Endothelial cell of umbilical vein (primary cell): ENCODE measurements at places on chromosomes 1 and 21. TPM values are rescaled to one million over a fixed set of nuclear protein-coding genes. Genes with fewer than 3 reads are reported as not detected.
A peak's percentile ranks its signal among the peaks of the same experiment; 100 is the strongest.

DNA sequence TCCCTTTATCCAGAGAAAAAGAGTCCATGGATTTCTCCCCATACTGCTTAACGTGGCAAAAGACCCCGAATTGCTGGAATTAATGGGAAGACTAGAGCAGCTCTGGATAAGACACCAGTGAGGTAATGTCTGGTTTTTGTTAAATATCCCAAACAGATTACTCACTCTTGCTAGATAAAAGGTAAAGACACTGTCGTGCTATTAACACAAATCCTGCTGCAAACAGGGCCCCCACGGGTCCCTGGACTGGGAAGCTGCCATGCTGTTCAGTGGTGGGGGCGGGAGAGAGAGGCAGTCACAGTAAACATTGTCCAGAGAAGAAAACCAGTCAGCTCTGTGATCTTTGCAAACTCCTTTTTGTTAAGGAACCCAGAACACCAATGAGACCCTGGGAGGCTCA is 15.2 kb upstream of the SRP9 start:
- H3K4me3 ChIP-seq = no peak overlapping the region
- H3K36me3 ChIP-seq = no peaks in the 10 kb centered on the region
- H3K4me1 ChIP-seq = peaks cover 35% of the 10 kb centered on the region
- H3K27ac ChIP-seq = no peak overlapping the region
- DNase-seq = no peak

Gene OR10K1
- total RNA-seq = not detected in 2 replicates

Gene OR14C36
- total RNA-seq = not detected in 2 replicates

DNA sequence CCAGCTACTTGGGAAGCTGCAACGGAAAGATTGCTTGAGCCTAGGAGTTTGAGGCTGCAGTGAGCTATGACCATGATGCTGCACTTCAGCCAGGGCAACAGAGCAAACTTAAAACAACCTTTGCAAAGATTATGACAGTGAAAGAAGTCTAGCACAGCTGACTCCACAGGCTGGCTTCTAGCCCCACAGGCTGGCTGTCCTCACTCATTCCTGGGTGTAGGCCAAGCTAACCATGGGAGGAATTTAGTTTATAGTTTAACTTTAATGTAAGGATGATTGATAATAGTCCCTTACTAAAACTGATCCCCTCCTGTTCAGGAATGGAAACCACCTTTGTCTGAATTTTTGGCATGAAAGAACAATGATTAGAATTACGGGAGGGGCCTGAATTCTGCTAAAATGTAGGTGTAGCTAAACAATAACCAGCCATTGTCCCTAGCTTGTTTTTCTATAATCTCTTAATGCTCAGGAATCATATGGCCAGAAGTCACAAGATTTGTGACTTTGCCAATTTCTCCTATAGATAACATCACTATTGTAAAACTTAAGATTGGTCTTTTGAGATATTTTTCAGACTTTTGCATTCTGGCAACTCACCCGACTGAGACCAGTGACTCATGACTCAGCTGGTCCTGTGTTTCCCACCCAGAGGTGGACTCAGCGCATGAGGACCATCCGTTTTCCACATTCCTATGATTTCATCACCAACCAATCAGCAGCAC is 28.1 kb upstream of the SGIP1 start:
- H3K27me3 ChIP-seq = no peaks in the 10 kb centered on the region
- no peak overlapping the region for H3K4me3 ChIP-seq
- H3K4me1 ChIP-seq = peaks cover 5% of the 10 kb centered on the region
- DNase-seq = peak; percentile 86
- H3K36me3 ChIP-seq = no peaks in the 10 kb centered on the region

GRCh38 chr1:177912991-177913390 is 56.9 kb downstream of the SEC16B start:
- peaks cover 4% of the 10 kb centered on the region for H3K27me3 ChIP-seq
- no peaks in the 10 kb centered on the region for H3K36me3 ChIP-seq
- H3K4me1 ChIP-seq = no peaks in the 10 kb centered on the region
- no peak for DNase-seq
- no peak overlapping the region for H3K4me3 ChIP-seq

Gene B3GALT2
- total RNA-seq = not detected in 2 replicates

Gene RYR2
- total RNA-seq = not detected in 2 replicates

GRCh38 chr1:172627702-172628101 is 31.2 kb upstream of the FASLG start:
- no peak overlapping the region for H3K27ac ChIP-seq
- DNase-seq = no peak
- no peaks in the 10 kb centered on the region for H3K36me3 ChIP-seq
- H3K27me3 ChIP-seq = no peaks in the 10 kb centered on the region
- H3K4me3 ChIP-seq = no peak overlapping the region
- H3K4me1 ChIP-seq = no peaks in the 10 kb centered on the region

GRCh38 chr21:45302082-45303061 is 14.7 kb upstream of the POFUT2 start:
- no peak overlapping the region for H3K4me3 ChIP-seq
- H3K27me3 ChIP-seq = no peaks in the 10 kb centered on the region
- H3K36me3 ChIP-seq = no peaks in the 10 kb centered on the region
- peak overlapping the region; percentile 52 for H3K27ac ChIP-seq
- peak; percentile 84 for DNase-seq

DNA sequence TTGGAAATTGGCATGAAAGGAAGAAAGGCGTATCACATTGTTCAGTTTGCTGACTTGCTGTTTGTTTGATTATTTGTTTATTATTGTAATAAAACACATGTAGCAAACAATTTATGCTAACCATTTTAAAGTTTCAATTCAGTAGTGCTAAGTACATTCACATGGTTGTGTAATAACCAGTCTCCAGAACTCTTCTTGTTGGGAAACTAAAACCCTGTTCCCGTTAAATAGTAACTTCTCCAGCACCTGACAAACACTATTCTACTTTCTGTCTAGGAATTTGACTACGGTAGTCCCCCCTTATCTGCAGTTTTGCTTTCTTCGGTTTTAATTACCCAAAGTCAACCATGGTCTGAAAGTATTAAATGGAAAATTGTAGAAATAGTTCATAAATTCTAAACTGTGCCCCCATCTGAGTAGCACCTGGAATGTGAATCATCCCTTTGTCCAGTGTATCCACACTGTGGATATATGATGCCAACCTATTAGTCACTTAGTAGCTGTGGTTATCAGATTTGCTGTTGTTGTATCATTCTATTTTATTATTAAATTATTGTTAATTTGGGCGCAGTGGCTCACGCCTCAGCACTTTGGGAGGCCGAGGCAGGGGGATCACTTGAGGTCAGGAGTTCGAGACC is 5.5 kb downstream of the MORC3 start:
- DNase-seq = no peak
- H3K36me3 ChIP-seq = no peaks in the 10 kb centered on the region
- no peak overlapping the region for H3K27ac ChIP-seq
- no peak overlapping the region for H3K4me3 ChIP-seq

DNA sequence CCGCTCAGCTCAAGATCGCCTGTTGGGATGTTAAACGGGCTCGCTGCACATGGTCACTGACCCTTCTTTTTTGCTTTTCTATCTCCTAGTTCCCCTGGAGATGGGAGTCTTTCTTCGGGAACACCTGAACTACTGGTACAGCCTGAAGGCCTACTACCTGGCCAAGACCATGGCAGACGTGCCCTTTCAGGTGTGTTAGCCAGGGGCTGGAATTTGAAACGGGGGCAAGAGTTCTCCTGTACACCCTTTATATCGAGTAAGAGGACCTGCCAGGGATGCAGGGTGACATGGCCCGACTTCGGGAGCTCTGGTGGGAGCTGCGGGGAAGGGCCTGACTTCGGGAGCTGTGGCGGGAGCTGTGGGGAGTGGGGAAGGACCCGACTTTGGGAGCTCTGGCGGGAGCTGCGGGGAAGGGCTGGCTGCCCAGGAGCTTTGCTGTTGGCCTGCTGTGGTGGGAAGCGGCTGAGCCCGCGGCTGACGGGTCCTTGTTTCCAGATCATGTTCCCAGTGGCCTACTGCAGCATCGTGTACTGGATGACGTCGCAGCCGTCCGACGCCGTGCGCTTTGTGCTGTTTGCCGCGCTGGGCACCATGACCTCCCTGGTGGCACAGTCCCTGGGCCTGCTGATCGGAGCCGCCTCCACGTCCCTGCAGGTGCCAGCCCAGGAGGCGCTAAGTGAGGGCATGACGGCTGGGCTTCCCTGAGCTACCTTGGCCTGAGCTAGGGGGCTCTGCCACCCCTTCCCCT is 24.0 kb downstream of the TFF3 start:
- DNase-seq = no peak
- no peaks in the 10 kb centered on the region for H3K4me1 ChIP-seq
- no peaks in the 10 kb centered on the region for H3K36me3 ChIP-seq

Gene AMY2B
- 1.2 and 1.8 TPM in 2 replicates for total RNA-seq

Gene CD34
- 115 and 174 TPM in 2 replicates for total RNA-seq

Gene TMEM200B
- 1.5 and 1.6 TPM in 2 replicates for total RNA-seq

DNA sequence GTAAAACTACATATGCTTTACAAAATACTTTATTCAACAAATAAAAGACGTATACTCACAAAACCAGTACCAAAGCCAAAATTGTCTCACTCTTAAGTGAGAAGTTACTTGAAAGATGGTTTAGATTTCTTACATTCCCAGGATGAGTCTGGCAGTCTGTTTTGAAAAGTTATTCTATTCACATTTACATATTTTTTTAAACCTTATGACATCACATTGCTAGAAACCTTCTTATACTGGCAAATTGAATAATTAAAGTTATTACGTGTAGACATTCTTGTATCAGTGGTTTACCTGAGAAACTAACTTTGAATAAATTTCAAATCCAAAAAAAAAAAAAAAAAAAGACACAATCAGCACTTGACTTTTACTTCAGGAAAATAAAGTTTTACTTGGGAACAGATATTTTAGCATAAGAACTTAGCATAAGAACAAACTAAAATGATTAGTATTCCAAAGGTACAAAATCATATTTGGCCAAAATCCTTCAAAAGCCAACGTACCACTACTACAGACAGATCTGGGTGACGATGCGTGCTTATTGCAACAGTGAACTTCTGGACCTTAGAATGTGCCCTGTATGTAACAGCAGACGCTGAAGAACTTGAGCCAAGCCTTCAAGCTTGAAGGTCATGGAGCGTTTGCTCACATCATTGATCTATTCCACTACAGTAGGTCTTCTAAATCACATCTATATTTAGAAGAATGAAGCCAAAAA is 2.5 kb downstream of the CDC42BPA start:
- H3K27ac ChIP-seq = peak overlapping the region; percentile 92
- peaks cover 30% of the 10 kb centered on the region for H3K4me1 ChIP-seq

DNA sequence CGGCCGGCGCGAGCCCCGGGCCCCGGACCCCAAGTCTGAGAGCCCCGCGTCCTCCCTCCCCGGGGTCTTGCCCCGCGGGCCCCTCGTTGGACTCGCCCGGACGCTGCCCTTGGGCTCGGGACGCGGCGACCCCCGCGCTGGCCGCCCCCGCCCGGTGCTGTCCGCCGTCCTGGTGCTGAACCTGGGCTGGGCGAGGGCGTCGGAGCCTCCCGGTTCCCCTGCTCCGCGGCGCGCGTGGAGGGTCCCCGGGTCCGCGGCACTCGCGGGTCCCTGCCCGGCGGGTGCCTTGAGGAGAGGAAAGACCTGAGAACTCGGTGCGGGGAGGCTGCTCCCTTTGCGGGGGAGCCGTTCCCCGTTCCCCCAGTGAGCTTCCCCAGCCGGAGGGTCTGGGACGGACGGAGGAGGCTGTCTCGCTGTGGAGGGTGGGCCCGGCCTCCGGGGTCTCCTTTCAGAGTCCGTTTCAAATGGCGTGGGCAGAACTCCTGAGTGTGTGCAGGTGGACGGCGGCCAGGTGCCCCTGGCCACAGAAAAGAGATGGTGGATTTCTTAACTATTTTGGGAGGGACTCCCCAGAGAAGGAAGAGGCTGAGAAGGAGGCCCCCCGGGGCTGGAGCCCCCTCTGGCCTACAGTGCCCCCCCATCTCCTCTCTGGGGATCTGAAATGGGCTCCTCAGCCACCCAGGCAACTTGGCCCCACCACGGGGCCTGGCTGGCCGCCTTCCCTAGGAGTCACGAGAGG is 595 bp downstream of the GABRD start:
- DNase-seq = no peak
- no peak overlapping the region for H3K27ac ChIP-seq
- no peak overlapping the region for H3K4me3 ChIP-seq
- no peaks in the 10 kb centered on the region for H3K4me1 ChIP-seq
- peaks cover 24% of the 10 kb centered on the region for H3K27me3 ChIP-seq

Gene SAMSN1
- total RNA-seq = 5.3 and 8.0 TPM in 2 replicates

- H3K4me3 ChIP-seq = no peak overlapping the region
- H3K4me1 ChIP-seq = no peaks in the 10 kb centered on the region
- H3K27me3 ChIP-seq = no peaks in the 10 kb centered on the region
- no peaks in the 10 kb centered on the region for H3K36me3 ChIP-seq
- H3K27ac ChIP-seq = no peak overlapping the region
Measured at GRCh38 chr1:115300087-115300876, 37.8 kb downstream of the NGF start.

Gene MRPS6
- 35.5 and 37.2 TPM in 2 replicates for total RNA-seq

DNA sequence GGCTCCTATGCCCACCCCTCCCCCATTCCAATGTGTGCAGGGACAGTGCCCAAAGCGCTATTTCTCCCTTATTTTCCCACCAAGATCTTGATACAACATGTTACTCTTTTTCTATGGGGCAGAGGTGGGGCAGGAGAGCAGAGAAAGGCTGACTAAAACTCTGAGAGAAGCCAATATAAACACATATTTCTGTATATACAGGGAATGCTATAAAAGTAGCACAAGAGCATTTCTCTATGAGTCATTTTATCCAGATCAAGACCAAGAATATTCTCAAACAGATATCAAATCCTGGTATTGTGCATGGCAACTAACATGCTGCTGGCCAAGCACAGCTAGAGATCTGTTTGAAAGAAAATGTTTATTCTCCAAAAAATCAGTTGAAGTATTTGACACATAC is 7.3 kb downstream of the WDR26 start:
- DNase-seq = peak; percentile 90
- peaks cover 7% of the 10 kb centered on the region for H3K36me3 ChIP-seq
- H3K27me3 ChIP-seq = no peaks in the 10 kb centered on the region

Gene TSPAN1
- total RNA-seq = 0.37 and 0.88 TPM in 2 replicates

Gene C1orf141
- total RNA-seq = not detected in 2 replicates

DNA sequence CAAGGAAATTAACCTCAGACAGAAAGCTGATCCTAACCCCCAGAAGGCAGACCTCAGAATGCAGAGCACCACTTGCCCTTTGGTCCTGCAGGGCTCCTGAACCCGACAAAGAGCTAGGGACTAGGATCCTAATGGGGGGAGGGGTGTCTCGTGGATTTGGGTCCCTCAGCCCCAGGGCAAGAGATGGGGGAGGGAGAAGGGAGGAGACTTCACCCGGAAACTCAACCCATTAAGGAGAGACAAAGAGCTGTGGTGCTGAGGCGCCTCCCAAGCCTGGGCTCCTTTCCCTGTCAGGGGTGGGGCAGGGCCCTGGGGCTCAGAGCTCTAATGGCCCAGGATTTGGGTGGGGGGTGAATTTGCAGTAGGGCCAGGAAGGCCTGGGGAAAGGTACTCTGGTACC is 2.9 kb downstream of the NECTIN4 start:
- H3K4me1 ChIP-seq = no peaks in the 10 kb centered on the region
- no peak overlapping the region for H3K4me3 ChIP-seq
- H3K27ac ChIP-seq = no peak overlapping the region
- DNase-seq = no peak

Gene TDRD5
- not detected in 2 replicates for total RNA-seq

- no peak overlapping the region for H3K27ac ChIP-seq
- H3K36me3 ChIP-seq = no peaks in the 10 kb centered on the region
- peaks cover 3% of the 10 kb centered on the region for H3K4me1 ChIP-seq
- no peak for DNase-seq
- H3K4me3 ChIP-seq = no peak overlapping the region
Measured at GRCh38 chr21:39046236-39046916, 136.9 kb downstream of the PSMG1 start.

Gene FMO4
- total RNA-seq = 0.16 and 0.33 TPM in 2 replicates
